ENCODE measurements at places on chromosomes 16 and 17.

GRCh38 chr17:80754846-80755245 is 210.2 kb downstream of the RPTOR start:
- no peak for DNase-seq

DNA sequence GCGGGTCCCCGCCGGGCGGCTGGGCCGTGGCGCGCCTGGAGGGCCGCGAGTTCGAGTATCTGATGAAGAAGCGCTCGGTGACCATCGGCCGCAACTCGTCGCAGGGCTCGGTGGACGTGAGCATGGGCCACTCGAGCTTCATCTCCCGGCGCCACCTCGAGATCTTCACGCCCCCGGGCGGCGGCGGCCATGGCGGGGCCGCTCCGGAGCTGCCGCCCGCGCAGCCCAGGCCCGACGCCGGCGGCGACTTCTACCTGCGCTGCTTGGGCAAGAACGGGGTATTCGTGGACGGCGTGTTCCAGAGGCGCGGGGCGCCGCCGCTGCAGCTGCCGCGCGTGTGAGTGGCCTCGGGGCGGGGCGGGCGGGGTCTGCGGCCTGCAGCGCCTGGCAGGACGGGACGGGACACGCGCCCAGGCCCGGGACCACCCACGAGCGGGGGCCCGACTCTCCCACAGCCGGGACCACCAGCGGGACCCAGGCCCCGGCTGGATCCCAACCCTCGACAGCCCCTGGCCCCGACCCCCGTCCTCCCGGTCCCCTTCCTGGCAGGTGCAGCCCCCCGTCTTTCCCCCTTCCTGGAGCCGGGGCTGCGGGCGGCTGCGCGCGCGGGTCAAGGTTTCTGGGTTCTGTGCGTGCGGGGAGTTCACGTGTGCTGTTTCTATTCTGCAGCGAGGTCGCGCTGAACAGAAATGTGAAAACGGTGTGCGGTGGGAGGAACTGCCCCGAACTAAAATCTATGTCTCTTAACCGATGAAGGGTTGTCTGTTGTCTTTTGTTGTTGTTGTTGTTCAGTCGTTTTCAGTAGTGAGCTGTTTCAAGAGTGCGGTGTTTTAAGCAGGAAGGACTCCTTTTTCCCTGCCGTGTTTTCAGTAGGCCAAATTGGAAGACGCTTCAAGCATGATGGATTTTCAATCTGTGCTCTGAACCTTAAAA is 705 bp downstream of the FOXK2 start:
- no peak for DNase-seq

- no peak for DNase-seq
These were observed 997.6 kb upstream of the RBFOX1 start for GRCh38 chr16:6335072-6335471.

- DNase-seq: no peak
These were observed 57.1 kb downstream of the GOSR1 start for GRCh38 chr17:30534298-30534697.

GRCh38 chr17:38748149-38748891 is at the start of gene PCGF2:
TSS of gene PCGF2 (minus strand) at chr17:38748336. CDS start at chr17:38740402, 7,934 bp downstream.
- DNase-seq: no peak

DNA sequence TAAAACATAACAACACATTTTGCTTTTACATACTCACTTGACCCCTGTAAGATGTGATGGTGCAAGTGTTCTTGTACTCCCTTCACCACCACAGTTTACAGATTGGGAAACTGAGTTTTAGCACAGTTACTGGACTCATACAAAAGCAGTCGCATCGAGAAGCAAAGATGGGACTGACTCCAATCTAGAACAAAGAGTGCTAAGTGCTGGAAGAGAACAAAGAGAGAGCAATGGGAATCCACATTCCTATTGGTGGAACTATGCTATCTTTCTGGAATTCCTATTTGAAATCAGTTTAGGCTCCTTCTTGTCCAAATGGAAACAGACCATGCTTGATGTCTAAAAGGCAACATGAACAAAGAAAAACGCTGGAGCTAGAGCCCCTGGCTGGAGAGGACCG is 9.1 kb downstream of the TOM1L2 start:
- no peak for DNase-seq

GRCh38 chr17:41618341-41619035 is 5.9 kb downstream of the KRT17 start:
- no peak for DNase-seq

DNA sequence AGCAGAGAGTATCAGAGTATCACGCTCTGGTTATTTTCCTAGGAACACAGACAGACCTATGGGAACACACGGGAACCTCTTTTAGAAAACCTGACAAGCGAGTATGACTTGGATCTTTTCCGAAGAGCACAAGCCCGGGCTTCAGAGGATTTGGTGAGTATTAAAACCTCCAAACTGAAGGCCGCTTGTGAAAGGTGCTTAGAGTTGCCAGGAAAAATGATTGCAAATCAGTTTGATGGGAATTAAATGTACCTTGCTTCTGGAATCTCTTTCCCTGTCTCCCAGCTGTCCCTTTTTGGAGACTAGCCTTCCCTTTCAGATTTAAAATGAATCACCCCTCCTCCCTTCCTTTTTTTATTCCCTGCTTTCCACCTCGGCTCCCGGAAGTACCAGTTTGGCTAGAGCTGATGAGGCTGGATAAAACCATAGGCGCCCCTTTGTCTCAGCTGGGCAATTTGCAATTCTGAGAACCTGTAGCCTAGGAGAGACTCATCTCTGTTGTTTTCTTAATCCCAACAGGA is 27.3 kb downstream of the KAT7 start:
- DNase-seq: no peak

- no peak for DNase-seq
These were observed 18.7 kb upstream of the DHX8 start for GRCh38 chr17:43465049-43465448.

DNA sequence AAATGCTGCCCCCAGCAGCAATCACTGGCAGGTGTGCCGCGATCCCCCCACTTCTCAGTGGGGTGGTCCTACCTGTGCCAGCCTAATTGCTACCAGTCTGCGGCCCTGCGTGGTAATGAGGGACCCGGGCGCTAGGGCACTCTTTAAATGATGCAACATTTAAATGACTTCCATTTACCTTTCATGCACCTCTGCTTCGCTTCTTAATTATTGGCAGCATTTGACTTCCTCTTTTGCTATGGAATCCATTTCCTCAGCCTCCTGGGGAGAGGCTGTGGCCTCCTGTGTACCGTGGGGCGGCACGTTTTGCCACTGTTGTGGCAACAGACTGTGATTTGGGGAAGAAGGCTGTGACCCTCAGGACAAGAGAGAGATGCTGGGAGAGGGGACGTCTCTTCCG is 86.1 kb downstream of the RPA1 start:
- DNase-seq: no peak

DNA sequence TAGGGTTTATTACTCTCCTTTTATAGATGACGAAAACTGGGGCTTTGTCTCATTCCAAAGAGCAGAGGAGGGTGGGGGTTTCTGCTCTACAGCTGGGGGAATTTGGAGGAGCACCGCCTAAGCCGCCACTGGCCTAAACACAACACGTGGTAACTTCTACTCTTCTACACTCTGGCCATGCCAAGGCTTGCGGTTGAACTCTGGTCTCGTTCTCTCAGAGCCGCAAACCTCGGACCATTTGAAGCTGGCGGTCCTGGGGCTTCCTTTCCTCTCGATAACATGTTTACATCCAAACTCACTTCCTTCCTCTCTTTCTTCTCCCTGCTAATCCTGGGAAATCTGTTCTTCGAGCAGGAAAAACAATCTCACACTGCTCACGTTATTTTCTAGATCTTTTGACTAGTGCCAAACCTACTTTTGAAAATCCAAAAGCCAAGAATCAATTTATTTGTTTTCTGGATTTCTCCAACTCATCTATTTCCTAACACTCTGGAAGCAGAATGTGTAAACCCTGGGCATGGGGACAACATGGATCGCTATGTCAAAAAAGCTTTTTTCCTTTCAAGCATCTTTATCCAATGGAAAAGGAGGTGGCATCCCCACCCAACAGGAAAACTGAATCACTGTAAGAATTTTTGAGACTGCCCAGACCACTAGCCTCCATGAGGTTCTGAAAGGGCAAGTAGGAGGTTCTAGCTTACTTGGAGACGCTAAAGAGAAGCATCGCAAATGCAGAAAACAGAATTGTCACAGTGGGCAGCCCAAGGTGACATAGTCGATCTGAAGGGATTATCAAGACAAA is 13.6 kb upstream of the EEF2K start:
- peak; percentile 52 for DNase-seq

- no peak for DNase-seq
These were observed 2.1 kb downstream of the CHAD start for GRCh38 chr17:50466371-50467113.

DNA sequence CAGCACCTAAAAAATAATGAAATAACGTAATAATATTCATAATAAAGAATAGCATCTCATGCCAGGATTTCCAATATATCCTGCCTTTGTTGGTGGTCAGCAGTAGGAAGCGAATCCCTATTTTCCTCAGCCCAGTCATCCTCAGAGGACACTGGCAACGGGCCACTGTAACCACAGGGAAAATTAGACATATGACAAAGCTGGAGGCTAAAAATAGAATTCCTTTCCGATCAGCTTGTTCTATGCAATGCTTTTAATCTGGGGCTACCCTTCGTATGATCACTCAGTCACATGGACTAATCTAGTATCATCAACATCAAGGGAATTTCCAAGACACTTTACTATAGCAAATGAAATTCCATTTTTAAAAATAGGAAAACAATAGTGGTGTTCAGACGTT is 246.9 kb upstream of the KCNJ16 start:
- no peak for DNase-seq

GRCh38 chr16:23146877-23147601 is 2.2 kb downstream of the USP31 start:
- no peak for DNase-seq

Data from activated CD8-positive, alpha-beta memory T cell treated with anti-CD3 and anti-CD28 coated beads for 1 hour (primary cell).